NCI-H524 treated with DMSO at 0.1 percent for 48 hours (cell line): ENCODE measurements at places on chromosomes 2 and 18.
A peak's percentile ranks its signal among the peaks of the same experiment; 100 is the strongest.

GRCh38 chr18:74175658-74176057, 27.3 kb downstream of the TIMM21 start:
- no peak for DNase-seq

DNA sequence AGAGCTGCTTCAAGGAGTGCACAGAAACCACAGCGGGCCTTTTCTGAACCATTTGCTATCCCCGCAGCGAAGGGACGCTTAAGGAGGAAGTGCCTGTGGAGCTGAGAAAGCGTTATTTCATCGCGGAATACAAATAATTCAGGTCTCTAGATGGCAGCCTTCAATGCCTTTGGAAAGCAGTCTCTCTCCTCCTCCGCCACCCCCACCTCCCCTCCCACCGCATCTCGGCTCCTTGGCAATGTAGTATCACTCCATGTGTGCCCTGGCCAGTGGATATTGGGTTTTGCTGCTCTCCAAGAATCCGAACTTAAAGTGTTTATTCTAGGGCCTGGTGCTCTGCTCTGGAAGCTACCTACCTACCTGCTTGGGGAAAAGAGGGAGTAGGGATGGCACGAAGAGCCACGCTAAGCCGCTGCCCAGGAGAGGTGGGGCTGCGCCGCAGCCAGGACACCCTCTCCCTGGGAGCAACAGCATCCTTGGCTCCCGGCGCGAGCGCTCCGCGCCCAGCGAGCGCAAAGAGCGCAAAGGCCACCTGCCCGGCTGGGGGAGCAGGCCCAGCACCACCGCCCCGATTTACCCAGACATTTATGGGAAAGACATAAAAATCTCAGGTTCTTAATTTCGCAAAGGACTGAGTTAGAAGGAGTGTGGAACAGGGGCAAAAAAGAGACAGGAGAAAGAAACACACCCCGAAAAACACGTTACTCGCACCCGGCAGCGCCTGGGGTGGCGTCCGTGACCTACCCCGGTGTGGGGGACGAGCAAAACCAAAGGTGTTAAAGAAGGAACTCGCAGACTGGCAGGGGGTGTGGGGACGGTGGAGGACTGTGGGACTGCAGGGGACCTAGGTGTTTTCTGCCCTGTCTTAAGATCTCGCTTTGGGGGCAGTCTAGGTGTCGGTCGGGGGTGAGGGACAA, 1.0 kb downstream of the SPHKAP start:
- DNase-seq, result peak; percentile 6

- no peak for DNase-seq
Measured at GRCh38 chr2:37324786-37325624, at the start of gene PRKD3. Gene PRKD3 (minus strand): TSS chr2:37324833. CDS start chr2:37316524, 8,309 bp downstream.

GRCh38 chr2:196555726-196556125, 83.8 kb upstream of the CCDC150 start:
- peak; percentile 24 for DNase-seq

DNA sequence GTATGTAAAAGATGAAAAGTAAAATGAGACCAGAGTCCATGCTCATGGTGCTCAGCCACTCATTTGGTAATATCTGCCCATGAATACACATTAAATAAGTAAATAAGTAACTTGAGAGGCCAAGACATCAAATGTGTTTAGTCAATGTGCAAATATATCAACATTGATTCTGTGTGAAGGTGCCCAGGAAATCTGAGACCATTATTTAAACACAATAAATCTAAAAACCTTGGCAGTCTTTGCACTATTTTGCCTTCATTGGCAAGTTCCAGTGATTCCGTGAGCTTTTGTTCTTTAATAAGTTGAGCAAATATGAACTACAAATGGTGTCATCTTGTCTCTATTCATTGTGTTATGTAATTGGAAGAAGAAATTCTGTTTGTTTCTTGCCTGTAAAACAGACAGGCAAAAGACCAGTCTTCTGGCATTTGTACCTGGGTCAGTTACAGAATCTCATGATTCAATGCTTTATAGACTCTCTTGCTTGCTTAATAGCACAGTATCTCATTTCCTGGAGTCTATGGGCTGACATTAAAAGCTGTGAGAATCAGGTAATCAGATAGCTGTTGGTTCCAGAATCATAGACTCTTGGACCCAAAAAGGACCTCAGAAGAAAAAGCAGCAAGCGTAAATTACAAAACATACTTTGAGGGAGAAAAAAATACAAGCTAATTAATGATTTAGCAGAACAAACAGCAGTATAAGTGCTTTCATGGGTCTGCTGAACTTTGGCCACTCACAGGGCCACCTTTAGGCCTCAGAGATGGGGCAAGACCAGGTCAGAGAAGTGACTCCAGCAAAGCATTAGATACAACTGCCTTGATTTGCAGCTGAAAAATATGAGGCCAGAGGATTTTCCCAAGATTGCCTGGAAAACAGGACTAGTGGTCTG, 20.0 kb upstream of the SERPINB3 start:
- DNase-seq, result no peak

GRCh38 chr2:3198119-3198518, 179.5 kb downstream of the EIPR1 start:
- no peak for DNase-seq

GRCh38 chr2:17272652-17273525, 245.4 kb downstream of the RAD51AP2 start:
- no peak for DNase-seq

DNA sequence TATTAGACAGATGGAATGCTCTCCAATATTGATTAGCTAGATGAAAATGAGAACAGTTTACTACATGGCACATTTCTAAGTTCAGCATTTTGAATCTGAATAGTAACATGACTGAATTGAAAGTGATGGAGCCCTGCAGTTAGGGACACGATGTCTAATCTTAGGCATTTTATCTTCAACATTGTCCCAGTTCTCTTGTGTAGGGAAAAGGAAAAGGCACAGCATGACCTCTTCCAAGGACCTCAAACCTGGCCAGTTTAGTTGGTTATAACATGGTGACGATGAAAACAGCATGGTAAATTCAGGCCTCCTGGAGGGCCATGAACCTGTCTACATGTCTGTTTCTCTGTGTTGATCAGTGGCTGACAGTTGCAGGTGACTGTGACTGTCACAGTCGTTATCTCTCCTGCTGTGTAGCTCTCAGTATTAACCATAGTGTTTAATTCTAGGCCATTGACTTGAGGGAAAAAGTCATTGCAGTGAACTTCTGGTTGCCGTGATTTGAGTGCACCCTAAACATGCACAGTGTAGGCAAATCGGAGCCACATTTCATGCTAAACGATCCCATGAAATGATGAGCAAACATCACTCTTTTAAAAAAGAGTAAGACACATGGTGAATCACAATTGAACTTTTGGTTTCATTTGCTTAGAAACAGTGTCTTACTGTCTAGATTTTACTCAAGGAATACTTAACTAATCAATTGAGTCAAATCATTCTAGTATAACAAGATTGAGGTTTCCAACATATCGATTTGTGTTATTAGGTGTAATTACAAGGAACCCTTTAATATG, 129.7 kb downstream of the PHLPP1 start:
- DNase-seq, result no peak

GRCh38 chr18:59559528-59559927, 137.7 kb downstream of the CCBE1 start:
- DNase-seq, result no peak

- DNase-seq, result no peak
Measured at GRCh38 chr18:69758458-69758857, 189.2 kb downstream of the CD226 start.

DNA sequence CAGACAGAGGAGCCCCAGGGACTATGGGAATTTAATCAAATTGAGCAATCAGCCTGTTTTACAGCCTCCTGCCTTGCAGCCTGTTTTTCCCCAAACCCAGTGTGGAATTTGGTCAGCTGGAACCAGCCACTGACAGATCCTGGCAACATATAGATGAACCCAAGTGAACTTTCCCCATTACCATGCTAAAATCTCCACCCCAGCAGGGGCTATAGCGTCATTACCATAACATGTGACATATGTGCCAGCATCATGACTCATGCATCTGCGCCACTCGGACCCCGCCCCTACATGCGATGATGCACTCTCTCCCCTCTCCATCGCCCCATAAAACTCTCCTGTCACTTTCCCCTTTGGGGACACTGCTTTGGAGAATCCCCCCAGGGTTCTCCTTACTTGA, 17.3 kb upstream of the FEZ2 start:
- DNase-seq, result no peak

- no peak for DNase-seq
Measured at GRCh38 chr2:38116762-38117161, 40.8 kb upstream of the CYP1B1 start.

- no peak for DNase-seq
Measured at GRCh38 chr2:60612033-60612432, 58.6 kb upstream of the BCL11A start.

DNA sequence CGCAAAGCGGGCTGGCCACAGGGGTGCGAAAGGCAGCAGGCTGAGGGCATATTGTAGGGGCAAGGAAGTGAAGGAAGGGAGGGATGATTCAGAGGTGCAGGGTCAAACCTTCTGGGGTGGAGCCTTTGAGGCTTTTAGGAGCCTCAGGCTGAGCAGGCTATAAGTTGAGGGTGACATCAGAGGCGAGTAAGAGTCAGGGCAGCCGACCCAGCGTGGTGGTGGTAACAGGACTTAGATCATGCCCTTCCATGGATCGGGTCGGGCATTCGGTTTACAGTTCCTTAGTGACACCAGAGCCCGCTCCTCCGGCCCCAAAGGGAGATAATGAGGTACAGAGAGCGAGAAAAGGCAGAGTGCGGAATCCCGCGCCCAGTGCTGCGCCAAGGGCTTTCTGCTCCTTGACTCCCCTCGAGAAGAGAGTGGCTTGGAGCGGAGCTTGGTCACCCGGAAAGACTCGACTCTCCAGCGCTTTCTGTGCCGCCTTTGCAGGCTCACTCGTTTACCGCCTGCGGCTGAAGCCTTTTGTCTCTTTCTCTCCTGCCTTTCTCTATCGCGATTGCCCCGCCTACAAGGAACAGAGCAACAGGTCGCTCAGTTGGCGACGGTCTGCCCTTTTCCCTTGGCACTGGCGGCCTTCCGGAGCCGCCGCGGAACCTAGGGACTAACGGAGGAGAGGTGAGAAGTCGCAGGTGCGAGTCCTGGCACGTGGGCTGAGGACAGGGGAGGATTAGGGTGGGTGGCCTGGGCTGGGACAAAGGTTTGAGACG, 720 bp downstream of the LBX2 start:
- DNase-seq, result no peak
